ENCODE measurements at places on chromosomes 11 and 22.

GRCh38 chr22:45425101-45425500 is 11.6 kb downstream of the RIBC2 start:
- DNase-seq: no peak

GRCh38 chr11:87369888-87370287 is 332.2 kb downstream of the TMEM135 start:
- no peak for DNase-seq

- DNase-seq: no peak
Observed at GRCh38 chr22:38631724-38632123, 24.5 kb downstream of the FAM227A start.

DNA sequence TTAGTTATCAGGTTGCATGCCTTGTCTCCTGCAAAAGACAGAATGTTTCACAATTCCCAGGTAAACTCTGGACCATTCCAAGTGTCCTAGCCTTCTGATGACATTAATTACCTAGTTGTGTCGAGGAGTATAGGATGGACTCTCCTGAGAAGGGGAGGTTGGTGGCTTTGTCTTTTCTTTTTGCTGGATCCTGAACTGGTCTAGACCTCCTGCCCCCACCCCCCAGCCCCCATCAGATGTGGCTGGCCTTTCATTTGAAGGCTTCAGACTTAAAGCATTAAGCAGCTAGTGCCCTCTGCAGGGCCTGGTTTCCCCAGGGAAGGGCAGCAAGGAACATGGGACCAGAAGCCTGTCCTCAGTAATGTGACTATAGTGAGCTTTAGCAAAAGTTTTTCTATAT is 9.7 kb downstream of the MCAM start:
- DNase-seq: no peak

DNA sequence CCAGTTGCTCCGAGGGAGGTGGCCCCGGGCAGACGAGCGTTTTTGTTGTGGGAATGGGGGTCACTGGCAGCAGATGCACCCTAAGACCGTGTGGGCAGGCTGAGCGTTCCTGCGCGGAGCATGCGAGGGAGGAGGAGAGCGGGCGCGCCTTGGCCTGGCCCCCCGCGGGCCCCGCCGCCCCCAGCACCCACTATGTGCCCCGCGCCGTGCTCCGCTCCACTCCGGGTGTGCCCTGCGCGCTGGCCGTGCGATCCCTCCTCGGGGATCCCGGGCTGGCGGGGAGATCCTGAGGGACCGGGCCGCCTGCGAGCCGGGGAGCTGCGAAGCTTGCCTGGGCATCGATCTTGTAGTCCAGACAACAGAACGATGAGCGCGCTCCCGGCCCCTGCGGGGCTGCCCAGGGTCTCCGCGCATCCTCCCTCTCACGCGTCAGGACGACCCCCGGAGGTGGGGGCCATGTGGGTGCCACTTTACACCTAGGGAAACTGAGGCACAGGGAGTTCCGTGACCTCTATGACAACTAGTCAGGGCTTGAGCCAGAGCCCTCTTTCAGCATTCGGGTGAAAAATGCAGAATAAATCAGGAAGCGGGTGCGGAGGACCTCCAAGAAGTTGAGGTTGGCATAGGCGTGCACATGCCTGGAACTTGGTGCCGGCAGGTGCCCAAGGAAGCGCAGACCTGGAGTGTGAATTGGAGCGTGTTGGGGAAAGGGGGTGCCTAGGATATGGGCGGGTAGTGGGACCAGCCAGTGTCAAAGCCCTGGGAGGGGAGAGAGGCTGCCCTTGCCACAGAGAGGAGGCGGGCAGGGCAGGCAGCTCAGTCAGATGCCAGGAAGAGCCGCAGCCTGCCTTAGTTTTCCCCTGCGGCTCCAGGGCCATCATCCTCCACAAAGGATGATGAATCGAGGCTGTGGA is 1.3 kb upstream of the KMT5B start:
- DNase-seq: no peak

DNA sequence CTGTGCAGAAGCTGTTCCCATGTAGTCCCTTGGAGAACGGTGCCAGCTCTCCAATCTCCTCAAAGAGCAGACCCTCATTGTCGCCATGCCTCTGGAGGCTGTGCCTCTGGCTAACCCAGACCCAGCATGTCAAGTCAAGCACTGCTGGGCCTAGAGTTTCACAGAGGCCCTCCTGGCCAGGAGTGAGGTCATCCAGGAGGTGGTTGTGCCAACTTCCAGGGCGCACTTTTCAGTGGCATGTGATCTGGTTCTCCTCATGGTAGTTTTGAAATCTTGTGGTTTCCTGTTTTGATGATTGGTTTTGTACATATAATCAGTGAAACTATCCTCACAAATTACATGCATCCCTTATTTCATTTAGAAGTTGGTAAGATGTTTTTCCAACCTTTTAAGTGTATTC is 78.9 kb downstream of the PPFIBP2 start:
- DNase-seq: peak; percentile 6

- DNase-seq: no peak
Observed at GRCh38 chr11:70732881-70733196, 334.5 kb downstream of the CTTN start.

DNA sequence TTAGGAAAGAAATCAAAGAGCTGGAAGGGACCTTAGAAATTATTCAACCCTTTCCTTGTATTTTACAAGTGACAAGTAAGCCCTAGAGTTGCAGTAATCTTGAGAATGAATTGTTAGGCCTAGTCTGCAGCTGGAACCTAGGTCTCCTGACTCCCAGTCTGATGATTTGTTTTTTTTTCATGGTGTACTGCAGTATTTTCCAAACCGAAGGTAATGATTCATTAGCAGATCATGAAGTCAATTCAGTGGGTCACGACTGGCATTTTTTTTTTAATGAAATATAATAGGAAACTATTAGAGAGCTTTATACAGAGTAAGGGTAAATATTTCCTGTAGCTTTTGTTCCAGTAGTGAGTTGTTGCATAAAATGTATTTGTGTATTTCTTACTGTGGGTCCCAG is 42.8 kb downstream of the EXT2 start:
- no peak for DNase-seq

DNA sequence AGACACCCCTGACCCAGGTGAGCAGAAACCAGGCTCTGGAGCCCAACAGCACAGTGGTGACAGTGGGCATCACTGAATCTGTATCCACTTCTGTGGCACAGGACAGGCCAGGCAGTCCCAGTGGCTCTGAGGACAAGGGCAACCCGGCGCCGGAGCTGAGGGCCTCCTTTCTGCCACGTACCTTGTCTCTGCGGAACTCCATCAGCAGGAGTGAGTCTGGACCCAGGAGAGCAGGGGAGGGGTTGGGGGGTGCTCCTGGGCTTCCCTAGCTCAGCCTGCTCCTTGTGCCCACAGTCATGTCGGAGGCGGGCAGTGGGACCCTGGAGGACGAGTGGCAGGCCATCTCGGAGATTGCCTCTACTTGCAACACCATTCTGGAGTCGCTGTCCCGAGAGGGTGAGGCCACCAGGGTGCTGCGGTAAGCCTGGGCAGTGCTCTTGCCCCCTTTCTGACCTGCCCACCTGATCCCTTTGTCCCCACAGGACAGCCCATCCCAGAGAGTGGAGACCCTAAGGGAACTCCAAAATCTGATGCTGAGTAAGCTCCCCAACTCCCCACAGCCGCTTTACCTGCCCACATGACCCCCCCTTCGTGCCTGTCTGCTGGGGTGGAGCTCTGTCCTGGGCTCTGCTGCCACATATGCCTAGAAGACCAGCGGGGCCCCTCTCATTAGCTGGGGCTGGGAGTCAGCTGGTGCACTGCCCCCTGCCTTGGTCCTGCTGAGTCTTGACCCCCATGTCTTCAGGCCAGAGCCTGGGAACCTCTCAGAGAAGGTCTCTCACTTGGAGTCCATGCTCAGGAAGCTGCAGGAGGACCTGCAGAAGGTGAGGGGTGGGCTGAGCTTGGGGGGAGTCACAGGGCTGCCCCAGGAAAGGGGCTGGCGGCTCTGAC is 12.0 kb downstream of the SIPA1 start:
- DNase-seq: no peak

GRCh38 chr11:41403458-41403857 is 56.0 kb downstream of the LRRC4C start:
- DNase-seq: no peak

DNA sequence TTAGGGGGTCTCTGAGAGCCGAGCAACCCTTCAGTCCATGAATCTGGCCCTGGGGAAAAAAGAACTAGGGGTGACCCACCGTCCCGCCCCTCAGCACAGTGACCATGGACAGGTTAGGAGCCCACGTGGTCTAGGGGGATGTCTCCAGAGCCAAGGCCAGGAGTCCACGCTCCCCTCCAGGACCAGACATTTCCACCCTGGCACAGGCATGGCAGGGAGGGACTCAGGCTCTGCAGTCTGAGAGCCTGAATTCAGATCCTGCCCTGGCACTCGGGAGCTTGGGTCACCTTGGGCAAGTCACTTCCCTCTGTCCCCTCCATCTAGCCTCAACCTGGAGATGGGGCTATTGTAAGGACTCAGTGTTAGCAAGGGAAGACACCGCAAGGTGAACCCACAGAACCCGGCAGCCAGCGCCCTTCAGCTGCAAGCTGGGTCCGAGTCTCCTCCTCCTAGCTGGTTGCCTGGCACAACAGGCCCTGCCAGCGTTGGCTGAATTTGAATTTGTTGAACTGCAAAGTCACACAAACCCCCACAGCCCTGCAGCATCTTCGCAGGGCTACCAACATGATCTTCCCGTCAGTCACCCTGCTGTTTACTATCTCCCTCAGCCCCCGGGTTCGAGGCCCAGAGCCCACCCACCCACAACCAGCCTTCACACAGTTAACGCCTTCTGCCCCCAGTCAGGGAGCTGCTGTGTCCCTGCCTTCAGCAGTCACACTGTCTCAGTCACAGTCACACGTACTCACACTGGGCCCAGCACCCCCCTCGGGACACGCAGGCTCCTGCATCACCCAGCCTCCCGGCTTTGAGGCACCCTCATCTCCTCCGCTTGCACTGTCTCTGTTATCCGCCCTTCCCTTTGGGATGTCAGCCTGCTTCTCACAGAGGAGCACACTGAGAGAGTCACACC is 603 bp upstream of the PDGFB start:
- DNase-seq: no peak
